ENCODE measurements at places on chromosomes 7 and 10.
A peak's percentile ranks its signal among the peaks of the same experiment; 100 is the strongest.

- DNase-seq, result no peak
Measured at GRCh38 chr7:108618056-108618455, 48.4 kb downstream of the DNAJB9 start.

GRCh38 chr10:642186-642890, 47.1 kb downstream of the DIP2C start:
- no peak for DNase-seq

DNA sequence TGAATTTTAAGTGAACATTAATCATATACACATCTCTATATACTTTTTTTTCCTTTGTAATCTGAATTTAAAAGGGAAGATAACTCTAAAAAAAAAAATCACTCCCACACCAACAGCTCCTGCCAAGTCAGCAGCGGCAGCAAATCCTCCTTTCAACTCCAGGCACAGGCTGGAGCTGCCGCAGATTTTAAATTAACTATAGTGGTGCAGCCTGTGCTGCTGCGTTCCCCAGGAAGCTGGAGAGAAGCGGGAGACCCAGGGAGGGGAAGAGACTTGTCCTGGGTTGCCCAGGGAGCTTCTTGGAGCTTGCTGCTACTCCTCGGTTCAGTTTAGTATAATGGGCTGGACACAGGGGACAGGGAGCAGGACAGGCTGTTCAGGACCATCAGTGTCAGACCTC, 32.6 kb upstream of the HSPB1 start:
- no peak for DNase-seq

DNA sequence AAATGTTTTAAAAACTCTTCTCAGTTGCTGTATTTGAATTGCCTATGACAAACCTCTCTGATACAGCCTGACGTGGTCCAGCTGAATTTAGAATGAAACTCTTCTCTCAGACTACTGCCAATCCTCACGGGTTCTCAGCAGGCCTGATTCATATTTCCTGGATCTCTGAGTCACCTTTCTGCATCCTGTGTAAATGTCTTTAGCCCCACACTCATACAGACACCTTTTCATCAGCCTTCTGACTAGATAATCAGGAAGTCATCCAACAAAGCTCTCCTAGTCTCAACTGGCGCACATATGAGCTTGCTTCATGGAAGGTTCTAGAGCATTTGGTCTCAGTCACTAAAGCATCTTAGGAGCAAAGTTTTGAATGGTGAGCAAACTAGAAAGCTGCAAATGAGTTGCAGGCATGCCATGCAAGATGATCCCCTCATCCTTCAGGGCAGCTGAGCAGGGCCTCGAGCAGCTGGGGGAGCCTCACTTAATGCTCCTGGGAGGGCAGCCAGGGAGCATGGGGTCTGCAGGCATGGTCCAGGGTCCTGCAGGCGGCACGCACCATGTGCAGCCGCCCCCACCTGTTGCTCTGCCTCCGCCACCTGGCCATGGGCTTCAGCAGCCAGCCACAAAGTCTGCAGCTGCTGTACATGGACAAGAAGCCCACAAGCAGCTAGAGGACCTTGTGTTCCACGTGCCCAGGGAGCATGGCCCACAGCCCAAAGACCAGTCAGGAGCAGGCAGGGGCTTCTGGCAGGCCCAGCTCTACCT, 182.8 kb downstream of the ARHGAP12 start:
- DNase-seq, result no peak

GRCh38 chr7:112202816-112203215, 3.4 kb downstream of the DOCK4 start:
- DNase-seq, result peak; percentile 16

DNA sequence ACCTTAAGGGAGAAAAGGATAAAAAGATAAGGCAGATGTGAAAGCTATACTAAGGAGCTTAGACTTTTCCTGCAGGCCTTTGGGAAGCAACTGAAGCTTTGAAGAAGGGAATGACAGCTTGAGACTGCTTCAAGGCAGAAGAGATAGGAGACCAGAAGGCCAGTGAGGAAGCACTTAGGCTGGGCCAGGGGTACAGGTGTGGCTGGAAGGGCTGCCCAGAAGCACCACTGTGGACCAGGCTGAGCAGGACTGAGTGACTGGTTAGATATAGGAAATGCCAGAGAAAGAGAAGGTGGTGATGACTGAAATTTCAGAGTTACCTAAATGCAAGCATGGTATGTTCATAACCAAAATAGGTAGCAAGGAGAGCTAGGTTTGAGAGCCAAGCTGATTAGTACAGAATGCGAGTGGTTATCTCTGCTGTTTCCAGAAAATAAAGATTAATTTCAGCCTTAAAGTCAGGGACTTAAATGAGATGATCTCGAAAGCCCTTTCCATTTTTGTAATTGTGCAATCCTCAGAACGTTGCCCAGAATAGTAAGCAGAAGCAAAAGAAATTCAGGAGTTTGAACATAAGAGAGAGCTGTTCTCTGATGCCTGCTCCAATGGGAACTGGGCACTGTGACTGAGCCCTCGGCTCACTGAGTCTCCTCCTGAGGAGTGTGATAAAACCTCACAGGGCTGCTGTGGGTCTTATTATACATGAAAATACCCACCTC, 54.9 kb downstream of the MET start:
- no peak for DNase-seq

DNA sequence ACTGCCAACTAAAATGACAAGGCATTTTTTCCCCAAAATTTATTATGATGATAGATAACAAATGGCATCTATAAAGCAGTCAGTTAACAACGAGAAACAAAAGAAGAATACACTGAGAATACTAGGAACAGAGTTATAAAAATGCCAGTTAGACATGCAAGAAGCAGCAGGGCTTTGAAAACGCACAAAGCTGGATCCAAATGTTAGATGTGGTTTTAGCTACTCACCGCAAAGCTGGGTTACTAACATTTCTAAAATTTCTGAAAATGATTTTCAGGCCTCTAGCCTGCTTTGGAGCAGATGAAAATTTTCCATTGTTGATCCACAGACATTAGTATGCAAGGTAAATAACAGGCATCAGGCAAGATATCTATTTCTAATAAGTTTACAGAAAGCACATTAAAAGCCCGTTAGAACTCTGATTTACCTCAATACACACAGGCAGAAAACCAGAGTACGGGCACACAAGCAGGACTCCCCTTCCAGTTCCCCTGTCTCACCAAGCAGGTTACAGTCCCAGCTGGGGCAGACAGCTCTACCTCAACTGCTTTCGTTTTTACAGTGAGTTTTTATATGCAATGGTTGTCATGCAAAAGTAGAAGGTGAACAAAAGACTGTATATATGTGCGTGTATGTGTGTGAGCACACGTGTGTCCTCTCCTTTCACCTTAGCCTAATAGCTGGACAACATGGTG, 37.9 kb downstream of the GLI3 start:
- DNase-seq, result no peak

GRCh38 chr7:153401795-153402720, 642.5 kb downstream of the ACTR3B start:
- no peak for DNase-seq

GRCh38 chr7:23074443-23075261, 30.9 kb upstream of the KLHL7 start:
- DNase-seq, result no peak

GRCh38 chr10:63666836-63667383, 145.7 kb downstream of the REEP3 start:
- no peak for DNase-seq

- DNase-seq, result no peak
Measured at GRCh38 chr10:129741280-129741977, 222.6 kb downstream of the EBF3 start.

- no peak for DNase-seq
Measured at GRCh38 chr7:39709768-39710311, 86.5 kb downstream of the RALA start.

GRCh38 chr10:22427890-22428571, 82.7 kb downstream of the SPAG6 start:
- DNase-seq, result no peak

- DNase-seq, result no peak
Measured at GRCh38 chr7:41588341-41588740, 114.5 kb downstream of the INHBA start.

DNA sequence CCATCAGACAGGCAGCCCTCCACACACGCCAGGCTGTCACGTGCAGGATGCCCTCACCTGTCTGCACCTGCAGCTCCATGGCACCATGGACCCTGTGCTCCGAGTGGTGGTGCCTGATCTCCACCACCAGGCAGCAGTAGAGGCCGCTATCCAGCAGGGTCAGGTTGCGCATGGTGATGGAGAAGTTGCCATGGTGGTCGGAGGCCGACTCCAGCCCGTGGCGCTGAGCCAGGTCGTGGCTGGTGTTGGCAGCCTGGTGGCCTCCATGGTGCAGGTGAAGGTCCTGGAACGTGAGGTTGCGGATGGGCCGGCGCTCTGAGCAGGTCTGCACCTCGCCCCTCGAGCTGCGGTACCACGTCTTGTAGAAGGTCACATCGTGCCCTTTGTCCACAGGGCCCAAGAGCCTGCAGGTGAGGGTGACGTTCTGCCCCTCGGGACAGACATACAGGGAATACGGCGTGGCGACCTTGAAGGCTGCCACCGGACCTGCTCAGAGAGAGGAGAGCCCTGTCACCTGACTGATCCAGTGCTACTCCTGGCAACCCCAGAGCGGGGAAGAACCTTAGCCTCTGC, 11.7 kb downstream of the VSIR start:
- DNase-seq, result no peak

- no peak for DNase-seq
Measured at GRCh38 chr10:71840177-71840957, 10.7 kb downstream of the PSAP start.

DNA sequence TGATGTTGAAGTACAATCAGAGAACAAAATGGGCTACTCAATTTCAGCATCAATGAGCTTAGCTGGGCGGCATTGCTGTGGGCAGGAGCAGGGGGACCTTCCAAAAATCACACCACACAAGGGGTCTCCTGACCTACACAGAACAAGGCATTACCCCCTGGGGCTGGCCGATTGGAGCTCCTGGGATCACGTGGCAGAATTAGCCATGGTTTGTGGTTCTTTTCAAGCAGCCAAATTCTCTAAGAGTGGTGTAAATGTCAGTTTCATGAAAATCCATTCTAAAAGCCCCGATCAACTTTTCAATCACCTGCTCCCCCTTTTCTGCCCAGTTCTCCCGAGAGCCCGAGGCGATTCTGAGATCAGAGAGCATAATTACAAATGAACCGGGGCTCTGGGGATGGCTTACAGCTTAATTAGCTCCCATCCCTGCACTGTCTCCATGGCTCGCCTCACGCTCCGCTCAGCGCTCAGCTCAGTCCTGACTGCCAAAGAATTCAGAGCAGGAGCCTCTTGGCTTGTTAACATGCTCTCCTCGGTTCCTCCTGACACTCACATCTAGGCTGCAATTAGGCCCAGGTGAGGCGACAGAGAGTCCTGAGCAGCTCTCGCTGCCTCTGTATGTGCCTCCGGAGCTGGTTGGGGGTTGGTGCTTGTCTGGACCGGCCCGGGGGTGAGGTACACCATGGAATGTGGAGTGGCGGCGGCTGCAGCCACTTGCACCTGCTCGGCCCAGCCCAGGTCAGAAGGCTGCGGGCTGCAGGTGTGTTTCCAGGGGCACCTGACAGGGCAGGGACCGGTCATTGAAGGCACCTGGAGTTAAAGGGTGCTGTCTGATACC, 111.8 kb downstream of the WDR11 start:
- no peak for DNase-seq

GRCh38 chr10:113175756-113176651, 226.0 kb downstream of the TCF7L2 start:
- DNase-seq, result no peak

GRCh38 chr7:42012786-42013360, 224.1 kb downstream of the GLI3 start:
- no peak for DNase-seq

DNA sequence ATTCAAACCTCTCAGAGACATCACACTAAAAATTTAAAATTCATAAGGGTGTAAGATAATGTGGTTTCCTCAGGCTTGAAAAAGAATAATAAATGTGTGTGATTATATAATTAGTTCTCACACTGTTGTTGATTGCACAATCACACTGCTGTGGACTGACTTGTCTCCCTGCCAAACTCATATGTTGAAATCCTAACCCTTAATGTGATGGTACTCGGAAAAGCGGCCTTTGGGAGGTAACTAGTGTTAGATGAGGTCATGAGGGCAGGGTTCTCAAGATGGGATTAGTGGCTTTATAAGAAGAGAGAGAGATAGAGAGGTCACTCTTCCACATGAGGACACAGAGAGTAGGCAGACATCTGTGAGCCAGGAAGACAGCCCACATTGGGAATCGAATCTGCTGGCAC, 128.5 kb upstream of the COL1A2 start:
- no peak for DNase-seq

DNA sequence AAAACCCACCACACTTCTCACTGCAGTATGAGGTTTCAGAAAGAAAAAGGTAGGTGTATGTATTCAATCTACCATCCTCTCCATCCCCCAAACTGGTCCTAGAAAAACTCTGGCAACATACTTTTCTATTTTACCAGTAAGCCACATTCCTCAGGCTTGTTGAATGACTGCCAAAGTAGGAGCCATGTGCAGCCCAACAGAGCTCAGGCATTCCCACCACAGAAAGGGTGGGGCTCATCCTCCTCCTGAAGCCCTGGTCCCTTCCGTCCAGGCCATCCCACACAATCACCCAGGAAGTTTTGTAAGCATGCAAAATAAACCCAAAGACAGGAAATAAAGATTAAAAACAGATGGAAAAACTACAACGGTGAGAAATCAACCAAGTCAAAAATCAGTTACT, 57.2 kb downstream of the MAD1L1 start:
- DNase-seq, result no peak

DNA sequence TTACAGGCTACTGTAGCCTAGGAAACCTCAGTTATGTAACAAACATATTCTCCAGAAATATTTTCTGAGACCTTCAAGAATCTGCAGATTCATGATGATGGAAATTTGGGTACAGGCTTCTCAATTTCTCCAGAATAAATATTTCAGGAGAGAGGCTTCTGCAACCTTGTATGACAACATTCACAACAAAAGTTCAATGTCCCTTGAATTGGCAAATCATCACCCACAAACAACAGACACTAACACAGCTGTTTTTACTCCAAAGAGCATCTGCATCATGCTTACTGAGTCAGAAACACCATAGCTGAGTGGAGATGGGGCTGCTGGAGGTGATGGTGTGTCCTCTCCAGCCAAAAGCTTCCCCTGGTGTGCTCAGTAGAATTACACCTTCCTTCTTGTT, 9.3 kb upstream of the COBL start:
- DNase-seq, result no peak

All from T follicular helper cell (primary cell).